PC-3 (cell line): ENCODE measurements at places on chromosomes 13 and 19.

GRCh38 chr13:76226941-76227340 is 590.8 kb downstream of the LMO7 start:
- no peak for DNase-seq

DNA sequence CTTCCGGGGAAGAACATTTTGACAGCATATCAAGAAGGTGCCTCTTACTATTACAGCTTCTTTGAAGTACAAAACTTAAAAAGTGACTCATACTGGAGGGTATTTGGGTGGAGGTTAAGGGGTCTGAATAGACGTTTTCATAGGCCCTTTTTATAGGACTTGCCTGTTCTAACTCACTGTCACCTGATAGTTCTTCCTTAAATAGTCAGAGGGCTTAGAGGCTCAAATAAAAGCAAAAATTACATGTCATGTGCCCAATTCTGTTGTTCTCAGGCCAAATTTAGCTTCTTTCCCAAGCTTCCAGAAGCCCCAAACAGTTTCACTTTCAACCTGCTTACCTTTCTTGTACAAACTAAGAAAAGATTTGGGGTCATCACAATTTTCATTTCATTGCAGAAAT is 16.1 kb upstream of the SLC46A3 start:
- no peak for DNase-seq

- no peak for DNase-seq
Observed at GRCh38 chr19:44812142-44812718, 3.3 kb downstream of the BCAM start.

GRCh38 chr13:106477303-106477702 is 58.2 kb downstream of the EFNB2 start:
- DNase-seq: peak; percentile 73

DNA sequence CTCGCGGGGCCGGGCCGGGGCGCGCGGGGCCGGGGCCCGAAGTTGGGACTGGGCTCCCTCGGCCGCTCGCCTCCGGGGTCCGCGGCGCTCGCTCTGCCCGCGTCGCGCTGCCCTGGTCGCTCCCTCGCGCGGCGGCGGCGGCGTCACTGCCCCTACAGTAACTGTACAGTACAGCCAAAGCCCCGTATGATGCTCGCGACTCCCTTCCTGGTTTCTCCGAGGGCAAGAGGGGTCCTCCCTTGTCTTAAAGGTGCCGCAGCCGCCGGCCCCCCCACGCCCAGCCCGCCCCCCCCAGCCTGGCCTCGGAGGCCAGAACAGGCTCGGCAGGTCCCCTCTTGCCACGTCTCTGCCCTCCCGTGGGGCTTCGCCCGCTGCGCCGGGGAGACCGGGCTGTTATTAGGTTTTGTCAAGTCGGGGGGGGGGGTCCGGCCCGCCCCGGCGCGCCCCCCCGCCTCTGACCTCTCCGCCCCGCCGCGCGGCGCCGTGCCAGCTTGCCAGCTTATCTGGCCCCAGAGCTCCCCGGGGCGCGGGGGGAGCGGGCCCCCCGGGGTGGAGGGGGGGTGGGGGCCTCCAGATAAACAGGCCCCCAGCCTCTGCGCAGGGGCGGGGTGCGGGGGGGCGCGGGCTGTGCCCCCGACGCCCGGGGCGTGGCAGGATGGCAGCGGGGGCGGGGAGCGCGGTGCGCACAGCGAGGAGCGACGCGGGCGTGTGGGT is at the start of gene ZBTB7A:
TSS of gene ZBTB7A (minus strand) at position 218 of the 714 bp plus-strand sequence. CDS start 11,667 bp downstream, outside the sequence.
- peak; percentile 53 for DNase-seq

- DNase-seq: peak; percentile 50
Observed at GRCh38 chr13:70932511-70932910, 824.3 kb upstream of the KLHL1 start.

GRCh38 chr19:2097203-2097885 is 629 bp downstream of the IZUMO4 start:
- DNase-seq: no peak

DNA sequence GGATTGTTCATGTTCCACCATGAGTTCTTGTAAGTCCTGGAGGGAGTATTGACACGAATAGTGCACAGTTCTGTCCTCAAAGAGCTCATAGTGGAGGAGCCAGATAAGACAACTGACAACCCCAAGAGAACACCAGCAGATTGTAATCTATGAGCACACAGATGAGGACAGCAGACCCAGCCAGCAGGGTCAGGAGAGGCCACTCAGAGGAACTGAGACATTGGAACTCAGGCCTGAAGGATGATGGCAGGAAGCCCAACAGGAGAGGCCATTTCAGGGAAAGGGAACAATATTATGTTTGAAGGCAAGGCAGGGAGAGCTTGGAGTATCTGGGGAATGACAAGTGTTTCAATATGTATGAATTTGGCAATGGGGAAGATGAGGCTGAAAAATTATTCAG is 63.7 kb upstream of the IPO5 start:
- DNase-seq: no peak

DNA sequence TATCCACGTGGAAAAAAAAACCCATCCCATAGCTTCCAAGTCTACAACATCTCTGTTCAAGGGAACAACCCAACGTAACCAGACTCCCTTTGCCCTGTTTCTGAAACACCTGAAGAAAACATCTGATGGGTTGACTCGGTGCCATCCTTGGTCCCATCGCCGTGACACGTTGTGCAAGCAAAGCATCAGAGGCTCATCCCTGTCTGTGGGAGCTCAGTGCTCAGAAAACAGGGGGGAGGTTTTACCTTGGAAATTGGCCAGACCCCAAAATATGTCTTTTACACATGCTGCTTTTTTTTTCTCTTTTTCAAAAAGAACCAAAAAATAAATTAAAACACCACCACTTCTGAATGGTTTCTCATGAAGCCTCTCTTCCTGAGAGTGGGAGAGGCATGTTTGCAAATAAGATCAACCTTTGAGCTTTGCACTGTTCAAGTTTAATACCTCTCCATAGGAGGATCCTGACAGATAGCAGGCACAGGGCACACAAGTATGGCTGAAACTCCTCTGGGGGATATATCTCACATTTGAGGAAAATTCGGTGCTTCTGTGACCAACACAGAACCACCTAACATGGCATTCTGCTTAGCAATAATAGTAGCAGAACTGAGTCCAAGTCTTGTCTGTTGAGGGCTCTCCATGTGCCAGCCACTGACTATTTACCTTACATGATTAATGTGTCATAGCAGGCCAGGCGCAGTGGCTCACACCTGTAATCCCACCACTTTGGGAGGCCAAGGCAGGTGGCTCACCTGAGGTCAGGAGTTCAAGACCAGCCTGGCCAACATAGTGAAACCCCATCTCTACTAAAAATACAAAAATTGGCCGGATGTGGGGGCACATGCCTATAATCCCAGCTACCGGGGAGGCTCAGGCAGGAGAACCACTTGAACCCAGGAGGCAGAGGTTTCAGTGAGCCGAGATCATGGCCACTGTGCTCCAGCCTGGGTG is 7.0 kb upstream of the PVR start:
- DNase-seq: no peak

DNA sequence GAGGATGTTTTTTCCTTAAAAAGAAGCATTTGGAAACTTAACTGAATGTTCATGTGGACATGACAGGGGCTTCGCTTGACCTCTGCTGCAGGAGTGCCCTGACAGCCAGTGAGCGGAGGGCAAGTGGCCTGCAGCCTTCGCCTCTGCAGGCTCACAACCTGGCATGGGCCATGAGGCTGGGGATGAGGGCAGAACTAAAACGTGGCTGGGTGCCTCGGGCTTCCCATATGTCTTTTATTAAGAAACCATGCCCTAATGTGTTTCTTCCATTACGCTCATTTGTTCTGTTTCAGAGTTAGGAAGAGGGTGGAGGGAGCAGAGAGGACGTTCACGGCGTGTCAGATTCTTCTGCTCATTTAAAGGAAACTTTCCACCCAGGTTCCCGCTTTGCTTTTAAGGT is 2.9 kb downstream of the ARHGEF7 start:
- no peak for DNase-seq

- no peak for DNase-seq
Observed at GRCh38 chr19:45172173-45172572, 5.9 kb downstream of the TRAPPC6A start.

- DNase-seq: peak; percentile 67
Observed at GRCh38 chr19:15379999-15380647, 536 bp upstream of the AKAP8 start.

GRCh38 chr13:108996430-108996829 is 367.0 kb downstream of the MYO16 start:
- DNase-seq: no peak

- DNase-seq: no peak
Observed at GRCh38 chr19:35986664-35987570, 8.1 kb upstream of the SDHAF1 start.

GRCh38 chr13:76160506-76160905 is 524.4 kb downstream of the LMO7 start:
- DNase-seq: no peak

DNA sequence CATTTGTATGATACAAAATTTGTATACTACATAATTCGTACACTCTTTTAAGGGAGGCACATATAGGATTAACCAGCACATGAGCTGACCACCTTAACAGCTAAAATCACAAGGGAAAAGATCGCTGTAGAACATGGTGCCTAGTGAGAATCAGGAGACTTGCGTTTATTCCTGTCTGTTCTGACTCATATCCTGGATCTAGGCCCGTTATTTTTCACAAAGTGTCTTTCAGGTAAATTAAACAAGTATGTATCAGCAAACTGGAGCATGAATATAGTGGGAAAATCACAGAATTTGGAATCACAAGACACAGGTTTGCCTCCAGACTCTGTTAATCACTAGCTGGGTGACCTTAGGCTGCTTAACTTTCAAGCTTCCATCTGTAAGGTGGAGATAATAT is 47.5 kb upstream of the ESD start:
- DNase-seq: peak; percentile 12

GRCh38 chr19:56930647-56931535 is 90.4 kb upstream of the PEG3 start:
- peak; percentile 12 for DNase-seq

- no peak for DNase-seq
Observed at GRCh38 chr19:14463747-14464146, 11.4 kb downstream of the PTGER1 start.

DNA sequence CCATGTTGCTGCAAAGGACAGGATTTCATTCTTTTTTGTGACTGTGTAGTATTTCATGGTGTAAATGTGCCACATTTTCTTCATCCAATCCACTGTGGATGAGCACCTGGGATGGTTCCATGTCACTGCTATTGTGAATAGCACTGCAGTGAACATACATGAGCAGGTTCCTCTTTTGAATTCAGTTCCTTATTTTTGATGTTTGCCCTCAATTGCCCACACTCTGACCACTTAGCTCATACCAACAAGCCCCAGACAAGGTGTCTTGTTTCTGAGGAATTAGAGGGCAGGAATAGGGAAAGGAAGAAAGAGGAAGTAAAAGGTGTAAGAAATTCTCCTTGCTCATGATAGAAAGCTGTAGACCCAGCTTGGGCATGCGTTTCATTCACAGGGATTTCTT is 244.2 kb upstream of the ZNF507 start:
- DNase-seq: no peak

DNA sequence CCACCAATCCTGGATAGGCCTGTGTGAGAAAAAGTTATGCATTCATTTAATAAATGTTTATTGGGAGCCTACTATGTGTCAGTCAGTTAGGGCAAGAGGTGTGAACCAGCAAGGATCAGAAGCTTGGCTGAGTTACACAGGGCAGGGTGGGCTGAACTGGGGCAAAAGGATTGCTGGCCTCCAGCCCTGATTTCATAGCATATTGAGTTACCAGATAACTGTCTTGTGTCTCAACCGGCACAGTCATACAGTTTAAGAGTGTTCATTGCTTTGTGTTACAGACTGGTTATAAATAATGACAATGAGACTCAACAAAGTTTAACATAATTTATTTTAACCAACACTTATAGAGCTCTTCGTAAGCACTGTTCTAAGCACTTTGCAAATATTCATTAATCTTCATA is 253.8 kb downstream of the DLEU7 start:
- DNase-seq: peak; percentile 65

GRCh38 chr13:99986741-99987140 is 5.2 kb downstream of the ZIC2 start:
- DNase-seq: no peak

GRCh38 chr19:56942756-56943155 is 102.2 kb upstream of the PEG3 start:
- DNase-seq: no peak

- DNase-seq: no peak
Observed at GRCh38 chr13:112521073-112521685, 66.8 kb downstream of the TUBGCP3 start.

DNA sequence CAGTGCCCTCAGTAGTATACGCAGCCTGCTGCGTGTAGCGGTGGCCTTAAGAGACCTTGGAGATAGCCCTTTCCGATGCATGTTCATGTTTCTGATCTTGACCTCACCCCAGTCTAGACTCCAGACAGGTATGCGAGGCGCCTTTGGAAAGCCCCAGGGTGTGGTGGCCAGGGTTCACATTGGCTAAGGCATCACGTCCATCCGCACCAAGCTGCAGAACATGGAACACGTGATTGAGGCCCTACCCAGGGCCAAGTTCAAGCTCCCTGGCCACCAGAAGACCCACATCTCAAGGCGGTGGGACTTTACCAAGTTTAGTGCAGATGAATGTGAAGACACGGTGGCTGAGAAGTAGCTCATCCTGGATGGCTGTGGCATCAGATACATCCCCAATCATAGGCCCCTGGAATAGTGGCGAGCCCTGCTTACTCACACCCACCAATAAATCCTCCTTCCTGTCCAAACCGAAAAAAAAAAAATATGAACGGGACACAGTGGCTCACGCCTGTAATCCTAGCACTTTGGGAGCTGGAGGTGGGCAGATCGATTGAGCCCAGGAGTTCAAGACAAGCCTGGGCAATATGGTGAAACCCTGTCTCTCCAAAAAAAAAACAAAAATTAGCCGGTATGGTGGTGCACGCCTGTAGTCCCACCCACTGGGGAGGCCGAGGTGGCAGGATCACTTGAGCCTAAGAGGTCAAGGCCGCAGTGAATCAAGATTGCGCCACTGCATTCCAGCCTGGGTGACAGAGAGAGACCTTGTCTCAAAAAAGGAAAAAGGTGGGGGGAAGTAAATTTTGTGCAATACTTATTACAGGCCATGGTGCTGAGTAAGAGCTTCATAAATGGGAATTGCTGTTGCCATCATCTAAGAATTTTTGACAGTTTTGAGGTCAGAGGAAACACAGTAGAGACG is 12.4 kb upstream of the CBLC start:
- no peak for DNase-seq

DNA sequence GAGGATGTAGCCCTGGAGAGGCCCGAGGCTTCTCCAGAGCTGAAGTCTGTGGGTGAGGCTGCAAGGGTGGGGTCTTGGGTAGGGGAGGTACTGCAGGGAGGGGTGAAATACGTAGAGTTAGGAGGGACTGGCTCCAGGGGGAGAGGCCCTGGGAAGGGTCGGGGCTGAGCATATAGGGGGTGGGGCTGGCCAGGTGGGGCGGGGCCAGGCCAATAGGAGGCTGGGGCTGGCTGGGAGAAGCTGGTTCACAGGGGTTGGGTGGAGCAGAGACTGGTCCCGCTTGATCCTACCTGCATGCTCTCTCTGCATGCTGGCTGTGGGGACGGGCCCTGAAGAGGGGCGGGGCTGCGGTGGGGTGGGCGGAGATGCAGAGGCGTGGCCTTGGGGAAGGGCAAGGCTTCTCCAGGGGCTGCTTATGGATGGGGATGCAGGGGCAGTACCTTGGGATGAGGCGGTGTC is 51.9 kb downstream of the CELF5 start:
- peak; percentile 75 for DNase-seq

GRCh38 chr19:4897146-4897545 is 5.5 kb downstream of the ARRDC5 start:
- no peak for DNase-seq
